ENCODE measurements at places on chromosomes 3 and 15.

DNA sequence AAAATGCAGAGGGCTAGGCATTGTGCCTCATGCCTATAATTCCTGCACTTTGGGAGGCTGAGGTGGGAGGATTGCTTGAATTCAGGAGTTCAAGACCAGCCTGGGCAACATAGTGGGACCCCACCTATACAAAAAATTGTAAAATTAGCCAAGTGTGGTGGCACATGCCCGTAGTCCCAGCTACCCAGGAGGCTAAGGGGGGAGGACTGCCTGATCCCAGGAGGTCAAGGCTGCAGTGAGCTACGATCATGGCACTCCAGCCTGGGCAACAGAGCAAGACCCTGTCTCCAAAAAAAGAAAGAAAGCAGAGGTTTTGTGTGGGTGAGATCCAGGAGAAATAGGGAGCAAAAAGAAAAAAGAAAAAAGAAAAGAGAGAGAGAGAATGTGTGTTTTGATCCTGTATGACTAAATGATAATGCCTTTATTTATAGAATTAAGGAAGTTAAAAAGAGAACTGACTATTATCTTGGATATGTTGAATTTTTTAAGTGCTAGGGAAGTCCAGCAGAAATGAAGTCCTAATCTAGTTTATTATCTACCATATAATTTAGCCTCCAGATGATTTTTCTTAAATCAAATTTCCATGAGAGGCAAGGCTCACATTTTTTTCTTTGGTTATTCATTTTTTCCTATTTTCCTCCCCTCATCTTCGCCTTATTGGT, 4.8 kb downstream of the TTBK2 start:
- DNase-seq: no peak

GRCh38 chr15:55179141-55179540, 17.6 kb downstream of the RSL24D1 start:
- no peak for DNase-seq

- DNase-seq: no peak
Observed at GRCh38 chr3:39907981-39908380, 98.6 kb downstream of the MYRIP start.

DNA sequence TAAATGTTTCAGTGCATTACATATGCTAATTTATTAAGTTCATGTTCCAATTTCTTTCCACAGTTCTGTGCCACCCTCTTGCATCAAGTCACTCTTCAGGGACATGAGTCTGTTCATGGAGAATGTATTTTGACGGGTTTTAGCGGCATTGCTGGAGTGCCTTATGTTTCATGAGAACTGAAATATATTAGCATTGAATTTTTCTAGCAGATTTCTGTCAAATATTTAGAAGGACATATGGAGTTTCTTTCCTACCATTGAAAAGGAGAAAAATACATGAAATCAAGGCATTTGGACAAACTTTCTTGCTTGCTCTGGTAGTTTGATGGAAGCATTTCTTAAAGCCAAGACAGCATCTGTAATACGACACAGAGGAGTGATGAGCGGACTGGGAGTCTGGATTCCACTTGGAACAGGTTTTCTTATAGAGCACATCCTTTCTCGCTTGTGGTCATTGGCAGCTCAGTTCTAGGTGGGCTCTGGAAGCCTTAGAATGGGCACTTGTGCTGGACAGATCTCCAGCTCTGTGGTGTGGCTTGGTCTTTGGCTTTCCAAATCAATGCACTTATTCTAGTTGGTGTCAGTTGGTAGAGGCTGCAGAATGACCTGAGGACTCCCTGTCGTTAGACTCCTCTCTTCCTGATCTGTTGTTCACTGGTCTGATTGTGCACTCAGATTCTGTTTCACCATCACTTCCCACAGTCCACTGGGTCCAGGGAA, 84.6 kb upstream of the EIF1B start:
- DNase-seq: no peak

DNA sequence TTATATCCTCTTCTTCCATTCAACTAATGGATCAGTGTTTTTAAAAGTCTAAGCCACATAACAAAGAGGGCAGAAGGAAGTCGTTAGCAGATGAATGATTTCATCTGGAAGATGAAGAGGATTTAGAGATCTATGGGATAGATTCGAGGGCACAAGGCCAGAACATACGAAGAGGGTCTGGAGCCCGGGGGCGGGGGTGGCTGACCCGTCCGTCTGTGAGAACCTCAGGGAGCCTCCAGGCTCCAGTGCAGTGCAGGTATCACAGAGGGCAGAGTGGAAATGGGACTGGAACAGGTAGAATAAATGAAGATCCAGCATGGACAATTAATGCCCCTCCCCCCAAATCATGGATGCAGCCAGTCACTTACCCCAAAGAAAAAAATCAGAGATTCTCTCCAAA, 1.5 kb upstream of the GOLGA8B start:
- no peak for DNase-seq
